Stimulated activated CD4-positive, alpha-beta T cell treated with anti-CD3 and anti-CD28 coated beads, Interleukin-4, amount 100 ng/mL, for 1 hour (primary cell): ENCODE measurements at places on chromosomes 2 and 18.

DNA sequence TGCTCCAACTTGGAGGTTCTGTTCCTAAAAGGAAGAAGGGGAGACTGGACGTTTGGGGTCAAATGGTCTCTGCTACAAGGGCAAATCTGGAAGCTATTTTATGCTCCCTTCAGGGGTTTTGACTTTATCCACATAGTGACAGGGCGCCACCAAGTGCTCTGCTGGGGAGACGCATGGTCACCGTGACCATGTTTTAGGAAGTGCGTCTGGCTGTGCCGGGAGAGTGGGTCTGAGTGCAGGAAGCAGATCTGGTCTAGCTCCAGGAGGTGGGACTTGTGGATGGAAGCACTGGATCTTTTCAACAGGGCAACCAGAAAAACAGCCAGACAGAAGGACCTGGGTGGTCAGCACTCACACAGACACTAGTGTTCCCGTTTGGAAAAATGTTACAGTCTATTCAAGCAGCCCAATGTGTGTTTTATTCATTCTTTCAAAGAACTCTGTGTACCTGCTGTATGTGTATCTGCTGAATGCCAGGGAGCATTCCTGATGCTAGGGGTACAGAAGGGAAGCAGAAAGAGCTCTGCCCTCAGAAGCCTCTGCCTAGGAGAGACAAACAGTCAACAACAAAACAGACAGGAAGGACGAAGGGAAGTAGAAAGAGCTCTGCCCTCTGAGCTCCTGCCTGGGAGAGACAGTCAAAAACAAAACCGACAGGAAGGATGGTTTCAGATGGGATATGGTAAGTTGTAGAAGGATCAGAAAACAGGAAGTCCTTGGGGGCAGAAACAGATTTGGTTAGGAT lies 14.3 kb downstream of the IMPA2 start:
- DNase-seq: peak; percentile 56

GRCh38 chr18:8052237-8052701 lies 485.2 kb downstream of the PTPRM start:
- no peak for DNase-seq

DNA sequence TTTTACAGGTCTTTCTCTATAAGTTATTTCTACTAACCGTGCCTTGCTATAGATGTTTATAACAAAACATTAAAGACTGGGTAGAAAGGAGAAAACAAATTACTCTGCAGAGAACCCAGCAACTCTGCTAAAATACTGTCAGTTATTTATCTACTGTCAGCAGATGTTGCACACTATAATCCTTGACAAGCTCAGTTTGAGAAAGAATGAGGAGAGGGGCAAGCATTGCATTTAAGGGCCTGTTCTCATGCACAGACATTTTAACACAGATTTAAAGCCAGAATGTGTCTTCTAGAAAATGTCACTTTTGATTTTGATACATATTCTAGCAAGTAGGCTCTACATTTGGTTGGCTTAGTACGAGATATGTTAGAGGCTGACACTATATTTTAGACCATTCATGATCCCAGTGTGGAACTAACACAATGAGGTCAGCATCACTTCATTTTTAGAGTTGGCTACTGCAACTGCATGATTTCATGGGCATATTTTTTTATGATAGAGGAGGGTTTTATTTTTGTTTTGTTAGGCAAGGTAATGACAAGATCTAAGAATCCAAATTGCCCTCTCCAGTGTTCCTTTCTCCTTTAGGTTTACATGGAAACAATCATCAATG lies 516.4 kb downstream of the ZEB2 start:
- DNase-seq: no peak

GRCh38 chr18:37456395-37456794 lies 109.2 kb downstream of the CELF4 start:
- no peak for DNase-seq

DNA sequence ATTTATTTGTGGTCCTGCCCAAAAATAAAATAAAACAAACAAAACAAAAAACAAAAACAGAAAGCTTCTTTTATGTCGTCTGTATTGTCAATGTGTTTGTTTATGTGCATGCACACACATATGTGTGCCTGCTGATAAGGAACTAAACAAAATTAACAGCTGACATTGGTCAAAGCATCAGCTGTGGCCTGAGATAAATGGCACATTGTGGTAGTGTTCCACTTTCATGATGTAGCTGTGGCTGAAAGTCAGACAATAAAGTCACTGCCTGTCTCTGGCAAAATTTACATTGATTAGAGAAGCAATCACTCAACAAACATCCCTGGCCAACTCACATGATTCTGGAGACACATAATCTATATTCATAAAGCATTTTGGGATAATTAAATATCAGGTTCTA lies 203.4 kb upstream of the PIK3C3 start:
- no peak for DNase-seq

GRCh38 chr18:46555724-46556123 lies 101.3 kb downstream of the LOXHD1 start:
- DNase-seq: no peak

- DNase-seq: no peak
These were observed at the start of gene DAPL1 for GRCh38 chr2:158795195-158795924. Gene DAPL1, plus strand, starts transcription at chr2:158795317. Its CDS starts 56 bp downstream, at chr2:158795373.

GRCh38 chr18:78995740-78996395 lies 16.2 kb downstream of the SALL3 start:
- no peak for DNase-seq
